ENCODE measurements at places on chromosomes 7 and 10. TPM values are rescaled to one million over a fixed set of nuclear protein-coding genes. Genes with fewer than 3 reads are reported as not detected.

ELAPOR2 gene
- 80.4 TPM for total RNA-seq

AKR1C4 gene
- total RNA-seq = not detected

GTPBP10 gene
- total RNA-seq = 29.9 TPM

GALNT17 gene
- 23.0 TPM for total RNA-seq

ENTPD1 gene
- total RNA-seq = 0.46 TPM

CTAGE8 gene
- 1.8 TPM for total RNA-seq

ZNF32 gene
- 40.8 TPM for total RNA-seq

TMEM273 gene
- total RNA-seq = not detected

CFAP69 gene
- total RNA-seq = 4.8 TPM

GRCh38 chr10:63058236-63058635 lies 74.9 kb upstream of the NRBF2 start:
- H3K27ac ChIP-seq = no peak overlapping the region
- H3K27me3 ChIP-seq = no peaks in the 10 kb centered on the region
- H3K4me1 ChIP-seq = peaks cover 6% of the 10 kb centered on the region
- DNase-seq = no peak
- H3K4me3 ChIP-seq = no peak overlapping the region

GRCh38 chr10:71435571-71436267 lies 39.0 kb downstream of the CDH23 start:
- no peaks in the 10 kb centered on the region for H3K36me3 ChIP-seq
- no peak overlapping the region for H3K4me3 ChIP-seq
- no peak for DNase-seq

GRCh38 chr10:118370499-118370898 lies 28.4 kb upstream of the FAM204A start:
- no peaks in the 10 kb centered on the region for H3K4me1 ChIP-seq
- peaks cover 6% of the 10 kb centered on the region for H3K36me3 ChIP-seq
- no peaks in the 10 kb centered on the region for H3K27me3 ChIP-seq
- no peak overlapping the region for H3K4me3 ChIP-seq

- no peak for DNase-seq
- H3K4me1 ChIP-seq = no peaks in the 10 kb centered on the region
- no peaks in the 10 kb centered on the region for H3K36me3 ChIP-seq
Observed at GRCh38 chr7:125098377-125098970, 168.8 kb upstream of the POT1 start.

GRCh38 chr7:140922741-140923345 lies 1.9 kb downstream of the BRAF start:
- no peak for DNase-seq
- no peaks in the 10 kb centered on the region for H3K27me3 ChIP-seq
- H3K4me1 ChIP-seq = peaks cover 20% of the 10 kb centered on the region
- peak overlapping the region; percentile 5 for H3K27ac ChIP-seq
- H3K36me3 ChIP-seq = no peaks in the 10 kb centered on the region

GRCh38 chr10:83542774-83543411 lies 596.4 kb upstream of the GHITM start:
- H3K4me1 ChIP-seq = peaks cover 40% of the 10 kb centered on the region
- H3K27me3 ChIP-seq = no peaks in the 10 kb centered on the region
- H3K4me3 ChIP-seq = no peak overlapping the region
- peak overlapping the region; percentile 25 for H3K27ac ChIP-seq
- H3K36me3 ChIP-seq = no peaks in the 10 kb centered on the region

DNA sequence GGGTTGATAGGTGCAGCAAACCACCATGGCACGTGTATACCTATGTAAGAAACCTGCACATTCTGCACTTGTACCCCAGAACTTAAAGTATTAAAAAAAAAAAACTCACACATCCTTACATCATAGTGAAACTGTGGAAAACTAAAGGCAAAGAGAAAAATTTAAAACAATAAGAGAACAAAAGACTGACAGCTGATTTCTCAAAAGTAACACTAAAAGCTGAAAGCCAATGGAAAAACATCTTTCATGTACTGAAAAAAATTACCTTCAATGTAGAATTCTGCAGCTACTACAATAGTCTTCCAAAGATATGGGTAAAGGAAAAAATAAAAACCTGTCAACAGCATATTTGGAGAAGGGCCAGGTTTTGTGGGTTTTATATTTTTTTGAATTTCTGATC lies 729.1 kb upstream of the NRP1 start:
- no peaks in the 10 kb centered on the region for H3K36me3 ChIP-seq
- no peak for DNase-seq
- H3K4me3 ChIP-seq = no peak overlapping the region
- H3K27me3 ChIP-seq = no peaks in the 10 kb centered on the region
- no peaks in the 10 kb centered on the region for H3K4me1 ChIP-seq

DNA sequence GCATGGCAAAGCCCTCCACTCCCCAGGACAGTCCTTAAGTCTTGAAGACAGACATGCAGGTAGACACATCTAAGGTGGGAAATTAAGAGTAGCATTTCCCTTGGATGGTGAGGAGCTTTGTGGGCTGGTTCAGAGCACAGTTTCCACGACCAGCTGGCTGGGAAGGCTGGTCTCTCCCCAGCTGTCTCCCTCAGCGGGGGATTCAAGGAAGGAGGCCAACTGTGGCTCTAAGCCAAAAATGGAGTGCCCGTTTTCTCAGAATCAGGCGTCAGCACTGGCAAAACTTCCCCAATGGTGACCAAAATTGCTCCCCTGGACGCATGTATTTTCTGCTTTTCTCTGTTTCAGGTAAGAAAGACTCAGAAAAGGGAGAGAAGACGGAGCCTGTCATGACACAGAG lies 230.6 kb upstream of the FZD8 start:
- peaks cover 30% of the 10 kb centered on the region for H3K4me1 ChIP-seq
- no peaks in the 10 kb centered on the region for H3K36me3 ChIP-seq
- H3K27me3 ChIP-seq = no peaks in the 10 kb centered on the region
- no peak overlapping the region for H3K27ac ChIP-seq

DNA sequence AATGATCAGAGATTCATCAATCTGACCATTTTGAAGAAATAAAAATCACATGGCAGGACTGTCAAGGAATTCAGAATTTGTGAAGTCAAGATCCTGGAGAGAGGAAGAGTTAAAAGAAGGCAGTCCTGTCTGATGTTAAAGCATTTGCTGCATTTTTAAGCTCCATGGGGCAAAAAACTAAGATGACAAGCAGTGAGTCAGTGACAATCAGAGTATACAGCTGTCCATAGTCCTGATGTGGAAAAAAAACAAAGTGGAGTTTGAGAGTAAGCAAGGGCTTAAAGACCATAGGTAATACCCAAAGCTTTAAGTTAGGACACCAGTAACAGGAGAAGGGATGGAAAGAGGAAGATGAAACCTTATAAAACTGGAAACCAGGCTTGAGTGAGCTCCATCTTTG lies 412.7 kb upstream of the ANKRD30A start:
- H3K4me3 ChIP-seq = no peak overlapping the region
- no peaks in the 10 kb centered on the region for H3K36me3 ChIP-seq
- no peaks in the 10 kb centered on the region for H3K4me1 ChIP-seq
- no peak for DNase-seq
- H3K27me3 ChIP-seq = no peaks in the 10 kb centered on the region

DNA sequence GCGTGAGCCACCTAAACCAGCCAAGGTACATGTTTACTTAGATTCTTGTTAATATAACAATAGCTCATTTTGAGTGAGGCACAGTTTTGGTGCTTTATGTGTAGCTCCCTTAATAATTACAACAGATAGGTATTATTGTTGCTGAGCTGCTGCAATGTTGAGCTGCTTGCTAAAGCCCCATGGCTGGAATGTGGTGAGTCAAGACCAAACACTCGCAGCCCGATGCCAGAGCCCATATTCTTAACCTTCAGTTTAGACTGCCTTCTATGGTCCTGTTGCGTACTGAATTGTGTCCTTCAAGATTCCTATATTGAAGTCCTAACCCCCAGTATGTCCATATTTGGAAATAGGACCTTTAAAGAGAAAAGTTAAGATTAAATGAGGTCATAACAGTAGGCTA lies 407.1 kb downstream of the NEBL start:
- DNase-seq = no peak
- H3K4me3 ChIP-seq = no peak overlapping the region
- no peak overlapping the region for H3K27ac ChIP-seq
- H3K36me3 ChIP-seq = no peaks in the 10 kb centered on the region
- H3K4me1 ChIP-seq = no peaks in the 10 kb centered on the region

DNA sequence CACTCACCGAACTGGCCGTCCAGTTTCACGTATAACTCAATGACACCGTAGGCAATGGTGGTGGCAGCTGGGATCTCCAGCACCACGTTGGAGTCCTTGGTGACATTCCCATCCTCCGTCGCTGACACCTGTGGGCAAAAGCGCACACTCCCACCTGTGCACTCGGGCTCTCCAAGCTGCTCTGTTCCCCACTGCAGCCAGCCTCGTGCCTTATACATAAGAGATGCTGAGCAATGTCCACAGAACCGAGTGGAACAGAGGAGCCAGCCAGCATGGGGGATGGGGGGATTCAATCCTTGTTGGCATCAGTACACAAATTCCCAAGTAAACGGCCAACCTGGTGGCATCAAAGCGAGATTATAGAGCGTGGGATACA lies 40.0 kb downstream of the GSDME start:
- no peaks in the 10 kb centered on the region for H3K27me3 ChIP-seq
- H3K4me3 ChIP-seq = no peak overlapping the region
- no peaks in the 10 kb centered on the region for H3K36me3 ChIP-seq
- H3K4me1 ChIP-seq = peaks cover 6% of the 10 kb centered on the region
- H3K27ac ChIP-seq = no peak overlapping the region

DNA sequence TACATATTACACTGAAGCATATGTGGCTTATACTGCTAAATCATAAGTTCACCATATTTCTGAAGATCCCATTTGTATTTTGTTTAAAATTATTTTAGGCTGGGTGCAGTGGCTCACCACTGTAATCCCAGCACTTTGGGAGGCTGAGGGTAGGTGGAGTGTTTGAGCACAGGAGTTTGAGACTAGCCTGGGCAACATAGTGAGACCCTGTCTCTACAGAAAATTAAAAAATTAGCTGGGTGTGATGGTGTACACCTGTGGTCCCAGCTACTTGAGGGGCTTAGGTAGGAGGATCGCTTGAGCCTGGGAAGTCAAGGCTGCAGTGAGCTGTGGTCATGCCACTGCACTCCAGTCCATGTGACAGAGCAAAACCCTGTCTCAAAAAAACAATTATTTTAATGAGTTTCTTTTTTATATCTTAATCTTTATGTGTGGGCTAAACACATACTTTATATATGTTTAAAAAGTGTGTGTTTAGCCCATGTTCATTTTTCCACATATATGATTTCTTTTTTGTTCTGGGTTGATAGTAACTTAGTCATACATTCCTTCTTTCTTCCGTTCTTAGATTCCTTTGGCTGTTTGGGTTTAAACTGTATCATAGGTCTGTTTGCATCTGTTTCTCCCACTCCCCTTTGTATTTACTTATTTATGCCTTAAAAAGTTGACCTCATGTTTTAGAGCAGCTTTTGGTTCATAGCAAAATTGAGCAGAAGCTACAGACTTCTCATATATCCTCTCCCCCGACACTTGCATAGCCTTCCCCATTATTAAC lies 33.5 kb downstream of the RSBN1L start:
- no peak overlapping the region for H3K4me3 ChIP-seq
- DNase-seq = no peak

DNA sequence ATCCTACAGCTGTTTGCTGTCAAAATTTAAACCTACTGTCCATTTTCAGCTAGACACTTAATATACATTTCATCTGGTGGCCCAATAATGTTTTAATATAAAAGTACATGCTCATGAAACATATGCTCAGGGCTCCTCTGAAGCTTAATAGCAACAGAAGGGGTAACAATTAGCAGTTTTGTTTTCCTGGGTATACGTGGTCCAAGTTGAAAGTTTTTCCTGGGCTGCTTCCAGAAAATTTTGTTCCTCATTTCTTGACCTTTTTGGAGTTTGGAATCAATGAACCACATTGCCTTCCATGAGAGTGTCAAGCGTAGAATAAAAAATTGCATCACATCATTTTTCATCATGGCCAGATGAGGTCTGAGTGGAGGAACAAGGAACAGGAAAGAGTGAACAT lies 537.3 kb upstream of the MGMT start:
- no peaks in the 10 kb centered on the region for H3K4me1 ChIP-seq
- H3K36me3 ChIP-seq = no peaks in the 10 kb centered on the region
- no peak overlapping the region for H3K4me3 ChIP-seq
- H3K27ac ChIP-seq = no peak overlapping the region

GRCh38 chr10:7432884-7433726 lies 22.3 kb upstream of the SFMBT2 start:
- no peak overlapping the region for H3K4me3 ChIP-seq
- peak; percentile 54 for DNase-seq
- H3K27ac ChIP-seq = no peak overlapping the region
- peaks cover 9% of the 10 kb centered on the region for H3K4me1 ChIP-seq

- H3K36me3 ChIP-seq = no peaks in the 10 kb centered on the region
- H3K4me3 ChIP-seq = no peak overlapping the region
- no peaks in the 10 kb centered on the region for H3K27me3 ChIP-seq
- DNase-seq = no peak
Observed at GRCh38 chr10:123766012-123766411, 99.9 kb downstream of the GPR26 start.

- H3K27me3 ChIP-seq = no peaks in the 10 kb centered on the region
Observed at GRCh38 chr10:82089327-82089726, 214.3 kb downstream of the NRG3 start.
